ENCODE measurements at places on chromosomes 6 and 20.

DNA sequence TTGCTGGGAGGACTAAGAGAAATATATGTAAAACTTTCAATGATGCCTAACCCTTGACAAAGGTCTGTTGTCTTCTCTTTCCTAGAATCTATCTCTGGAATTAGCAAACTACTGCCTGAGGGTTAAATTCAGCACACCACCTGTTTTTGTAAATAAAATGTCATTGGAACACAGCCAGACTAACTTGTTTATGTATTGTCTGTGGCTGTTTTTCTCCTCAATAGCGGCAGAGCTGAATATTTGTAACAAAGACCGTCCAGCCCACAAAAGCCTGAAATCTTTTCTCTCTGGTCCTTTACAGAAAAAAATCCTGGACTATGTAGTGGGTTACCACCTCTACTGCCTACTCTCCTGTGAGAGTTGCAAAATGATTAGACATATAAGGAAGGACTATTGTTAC lies 33.3 kb upstream of the SYNDIG1 start:
- DNase-seq = no peak

- DNase-seq = no peak
Measured at GRCh38 chr20:10662661-10663458, 10.9 kb downstream of the JAG1 start.

GRCh38 chr20:36113566-36114250 lies 40.8 kb upstream of the EPB41L1 start:
- no peak for DNase-seq

- DNase-seq = peak; percentile 48
Measured at GRCh38 chr6:80161434-80161833, 55.0 kb downstream of the BCKDHB start.
